ENCODE measurements at places on chromosomes 11 and 22. TPM values are rescaled to one million over a fixed set of nuclear protein-coding genes. Genes with fewer than 3 reads are reported as not detected.

DNA sequence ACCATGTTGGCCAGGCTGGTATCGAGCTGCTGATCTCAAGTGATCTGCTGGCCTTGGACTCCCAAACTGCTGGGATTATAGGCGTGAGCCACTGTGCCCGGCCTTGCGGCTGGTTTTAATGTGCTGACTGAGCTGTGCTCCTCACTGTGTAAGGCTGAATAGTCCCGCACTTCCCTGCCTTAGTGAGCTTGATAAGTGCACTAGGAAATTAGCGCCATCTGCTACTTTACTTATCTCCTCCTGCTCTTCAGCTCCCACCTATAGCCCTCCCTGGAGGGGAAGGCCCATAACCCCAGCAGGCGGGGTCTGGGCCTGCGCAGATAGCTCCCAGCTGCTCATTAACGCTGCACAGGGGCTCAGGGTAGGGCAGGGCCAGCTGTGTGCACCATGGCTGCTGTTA lies 49.4 kb downstream of the CLMP start:
- H3K27ac ChIP-seq: peak overlapping the region; percentile 32
- no peaks in the 10 kb centered on the region for H3K27me3 ChIP-seq
- no peak overlapping the region for H3K4me3 ChIP-seq
- DNase-seq: no peak
- peaks cover 19% of the 10 kb centered on the region for H3K4me1 ChIP-seq

GRCh38 chr22:23675502-23676415 lies 15.1 kb upstream of the RGL4 start:
- peaks cover 9% of the 10 kb centered on the region for H3K36me3 ChIP-seq
- no peaks in the 10 kb centered on the region for H3K4me1 ChIP-seq
- H3K27ac ChIP-seq: no peak overlapping the region
- H3K4me3 ChIP-seq: no peak overlapping the region
- no peaks in the 10 kb centered on the region for H3K27me3 ChIP-seq

GRCh38 chr22:18978506-18978905 lies 42.4 kb upstream of the PRODH start:
- DNase-seq: peak; percentile 36
- H3K4me3 ChIP-seq: no peak overlapping the region
- no peaks in the 10 kb centered on the region for H3K4me1 ChIP-seq
- H3K36me3 ChIP-seq: no peaks in the 10 kb centered on the region

- no peak overlapping the region for H3K27ac ChIP-seq
- H3K4me3 ChIP-seq: no peak overlapping the region
- no peaks in the 10 kb centered on the region for H3K36me3 ChIP-seq
- peaks cover 36% of the 10 kb centered on the region for H3K4me1 ChIP-seq
- no peak for DNase-seq
Measured at GRCh38 chr11:79090191-79090705, 350.6 kb downstream of the TENM4 start.

FGF19 gene
- total RNA-seq: not detected

DNA sequence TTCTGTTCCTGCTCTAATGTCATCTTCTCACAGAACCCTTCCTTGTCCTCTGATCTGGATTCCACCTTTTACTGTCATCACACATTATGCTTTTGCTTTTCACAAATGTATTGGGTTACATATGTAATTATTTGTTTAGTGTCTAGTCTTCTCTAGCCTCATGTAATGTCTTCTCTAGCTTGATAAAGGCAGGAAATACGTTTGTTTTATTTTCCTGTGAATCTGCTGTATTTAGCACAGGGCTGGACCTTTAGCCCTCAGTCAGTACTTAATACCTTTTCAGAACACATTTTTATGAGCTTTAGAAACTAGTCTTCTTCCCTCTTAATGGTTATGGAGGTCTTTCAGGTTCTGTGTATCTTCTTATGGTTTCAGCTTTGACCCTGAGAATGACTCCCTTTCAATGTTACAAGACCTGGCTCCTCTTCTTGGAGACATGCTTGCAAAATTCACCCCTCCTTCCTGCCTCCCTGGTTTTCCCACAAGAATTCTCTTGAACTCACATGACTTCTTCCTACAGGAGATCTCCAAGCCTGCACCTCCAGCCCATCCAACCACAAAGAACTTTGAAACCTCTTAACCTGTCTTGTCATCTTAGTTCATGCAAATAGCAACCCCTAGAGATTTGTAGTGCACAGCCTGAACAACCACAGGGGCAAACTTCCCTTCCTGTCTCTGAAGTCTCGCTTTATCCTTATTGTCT lies 132.7 kb upstream of the DDI1 start:
- no peak overlapping the region for H3K27ac ChIP-seq
- no peaks in the 10 kb centered on the region for H3K36me3 ChIP-seq
- DNase-seq: no peak
- no peaks in the 10 kb centered on the region for H3K4me1 ChIP-seq
- H3K4me3 ChIP-seq: no peak overlapping the region

EFEMP2 gene
- total RNA-seq: 103 TPM

Data from sigmoid colon (tissue), 7 donors.